ENCODE measurements at places on chromosomes 5 and 9. TPM values are rescaled to one million over a fixed set of nuclear protein-coding genes. Genes with fewer than 3 reads are reported as not detected.
A peak's percentile ranks its signal among the peaks of the same experiment; 100 is the strongest.

PCDHGB2 gene
- 9.6 TPM for total RNA-seq

DNA sequence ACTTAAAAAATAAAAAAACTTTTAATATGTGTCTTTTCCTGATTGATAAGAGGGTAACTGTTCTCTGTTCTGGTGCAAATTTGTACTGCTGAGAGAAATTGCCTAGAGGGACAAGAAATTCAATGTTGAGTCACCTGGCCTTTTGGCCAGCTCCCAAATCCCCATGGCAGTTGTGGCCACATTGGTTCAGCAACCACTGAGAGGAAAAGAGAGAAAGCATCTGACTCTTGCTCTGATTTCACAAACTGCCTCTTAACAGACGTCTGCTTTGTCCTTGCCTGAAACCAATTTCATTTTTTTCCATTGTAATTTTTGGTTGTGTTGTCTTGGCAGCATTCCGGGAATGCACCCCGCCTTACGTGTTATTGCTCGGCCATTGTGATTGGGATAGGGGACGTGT is 42.4 kb downstream of the NTRK2 start:
- DNase-seq: peak; percentile 73

DNA sequence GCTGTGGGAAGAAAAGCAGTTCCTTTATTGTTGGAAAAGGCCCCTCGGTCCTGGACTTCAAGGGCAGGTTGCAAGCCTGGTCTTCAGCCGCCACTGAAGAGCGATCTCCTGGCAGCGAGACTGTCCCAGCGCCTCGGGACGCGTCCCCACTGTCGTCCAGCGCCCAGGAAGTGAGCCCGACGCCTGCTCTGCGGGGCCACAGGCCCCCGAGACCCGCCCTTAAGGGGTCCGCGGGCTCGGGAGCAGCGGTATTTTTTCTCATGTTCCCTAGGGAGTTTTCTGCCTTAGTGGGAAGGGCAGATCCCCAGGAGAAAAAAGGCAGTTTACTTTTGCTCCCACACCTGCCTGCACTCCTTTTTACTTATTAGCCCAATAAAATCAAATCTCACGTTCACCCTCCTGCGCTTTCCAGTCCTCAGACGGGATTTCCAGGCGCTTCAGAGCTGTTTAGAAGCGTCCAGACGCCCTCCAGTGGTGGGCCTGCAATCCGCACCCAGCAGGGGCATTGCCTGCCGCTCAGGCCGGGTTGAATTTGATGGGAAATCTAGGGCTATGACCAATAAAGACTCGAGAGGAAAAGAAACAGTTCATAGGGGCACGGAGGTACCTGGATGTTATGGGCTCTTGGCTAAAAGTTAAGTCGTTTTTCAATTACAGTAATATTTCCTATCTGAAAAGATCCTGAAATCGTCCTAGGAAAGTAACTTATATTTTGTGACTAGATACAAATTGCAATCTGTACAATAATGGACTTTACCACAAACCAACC is 2.8 kb upstream of the EFNA5 start:
- DNase-seq: peak; percentile 75

BTNL8 gene
- not detected for total RNA-seq

GRCh38 chr5:149831492-149831891 is 101.4 kb downstream of the PPARGC1B start:
- no peak for DNase-seq

DNA sequence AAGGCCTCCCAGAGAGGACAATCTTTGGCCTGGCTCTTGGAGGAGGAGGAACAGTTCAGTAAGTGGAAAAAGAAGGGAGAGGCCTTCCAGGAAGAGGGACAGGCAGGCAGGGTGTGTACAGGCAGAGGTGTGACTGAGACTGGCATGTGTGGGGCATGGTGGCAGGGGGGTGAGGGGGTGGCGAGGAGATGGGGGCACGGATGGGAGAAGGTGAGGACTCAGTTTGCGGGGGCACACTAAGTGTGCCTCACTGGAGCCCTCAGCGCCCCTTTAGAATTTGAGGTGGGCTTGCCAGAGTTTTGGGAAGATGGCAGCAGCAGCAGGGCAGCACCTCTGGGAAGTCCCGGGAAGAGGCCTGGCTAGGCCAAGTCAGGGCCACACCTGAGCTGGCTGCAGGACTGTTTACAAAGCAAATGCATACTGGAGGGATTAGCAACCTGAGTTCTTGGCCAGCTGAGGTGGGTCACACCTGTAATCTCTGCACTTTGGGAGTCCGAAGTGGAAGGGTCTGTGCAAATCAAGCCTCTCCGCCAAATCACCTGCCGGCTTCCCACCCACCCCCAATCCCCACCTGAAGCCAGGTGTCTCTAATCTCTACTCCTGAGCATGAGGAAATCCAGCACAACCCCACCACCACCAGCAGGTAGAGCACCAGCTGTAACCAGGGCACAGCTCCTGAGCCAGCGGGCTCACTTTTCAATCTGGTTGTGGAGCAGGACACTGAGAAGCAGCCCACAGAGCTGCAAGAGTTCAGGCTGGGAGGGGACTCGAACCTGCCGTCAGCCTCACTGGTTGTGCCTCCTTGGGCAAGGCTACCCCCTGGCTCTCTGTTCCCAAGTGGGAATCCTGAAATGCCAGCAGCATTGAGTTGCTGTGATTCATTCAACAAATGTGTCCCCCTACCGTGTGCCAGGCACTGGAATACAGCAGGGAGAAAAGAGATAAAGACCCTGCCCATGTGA is 10.2 kb upstream of the GABRP start:
- no peak for DNase-seq

GRCh38 chr5:17225520-17225919 is 8.1 kb downstream of the BASP1 start:
- no peak for DNase-seq

- peak; percentile 12 for DNase-seq
Observed at GRCh38 chr5:94017579-94017978, 276.2 kb upstream of the POU5F2 start.

CMYA5 gene
- 0.32 TPM for total RNA-seq

DNA sequence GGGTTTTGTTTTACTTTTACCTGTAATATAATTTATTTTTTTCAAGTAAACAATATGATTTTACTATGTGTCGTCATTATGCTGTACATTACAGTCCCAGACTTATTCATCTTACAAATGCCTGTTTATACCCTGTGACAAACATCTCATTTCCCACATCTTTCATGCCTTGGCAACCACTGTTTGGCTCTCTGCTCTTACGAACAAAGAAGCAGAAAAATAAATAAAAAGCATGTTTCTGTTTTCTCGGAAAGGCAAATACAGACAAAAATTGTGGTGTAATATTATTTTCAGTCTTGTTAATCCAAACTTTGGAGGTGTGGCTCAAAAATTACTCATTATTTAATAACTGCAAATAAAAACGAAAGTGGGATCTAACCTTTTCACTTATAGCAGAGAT is 393.0 kb downstream of the CDH12 start:
- no peak for DNase-seq
